ENCODE measurements at places on chromosomes 12 and 14. TPM values are rescaled to one million over a fixed set of nuclear protein-coding genes. Genes with fewer than 3 reads are reported as not detected.

The EPYC gene
- not detected for total RNA-seq

DNA sequence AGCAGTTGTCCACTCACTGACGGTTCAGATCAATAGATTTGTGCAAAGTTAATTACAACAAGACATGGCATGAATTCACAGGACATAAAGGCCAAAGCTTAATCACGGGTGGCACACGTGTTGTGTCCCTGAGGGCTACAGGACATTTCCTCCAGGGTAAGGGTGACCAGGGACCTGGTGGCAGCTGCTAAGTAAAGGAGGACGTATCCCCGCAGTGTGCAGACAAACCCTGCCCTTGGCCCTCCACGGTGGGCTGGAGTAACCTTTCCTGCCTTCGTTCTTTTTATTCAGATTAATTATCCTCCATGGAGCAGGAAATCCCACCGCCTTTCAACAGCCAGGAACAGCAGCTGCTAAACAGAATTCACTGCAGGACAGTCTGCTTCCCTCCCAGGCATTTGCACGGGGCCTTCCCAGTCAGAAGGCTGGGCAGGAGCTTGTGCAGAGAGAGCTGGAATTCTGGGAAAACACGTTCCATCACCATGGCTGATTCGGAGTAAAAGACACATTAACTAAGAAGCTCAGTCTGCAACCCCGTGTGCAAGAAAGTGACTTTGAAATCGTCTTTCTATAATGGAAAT is 289.9 kb upstream of the SFSWAP start:
- no peak for DNase-seq

- no peak for DNase-seq
Measured at GRCh38 chr12:19572920-19573558, 133.7 kb downstream of the AEBP2 start.

DNA sequence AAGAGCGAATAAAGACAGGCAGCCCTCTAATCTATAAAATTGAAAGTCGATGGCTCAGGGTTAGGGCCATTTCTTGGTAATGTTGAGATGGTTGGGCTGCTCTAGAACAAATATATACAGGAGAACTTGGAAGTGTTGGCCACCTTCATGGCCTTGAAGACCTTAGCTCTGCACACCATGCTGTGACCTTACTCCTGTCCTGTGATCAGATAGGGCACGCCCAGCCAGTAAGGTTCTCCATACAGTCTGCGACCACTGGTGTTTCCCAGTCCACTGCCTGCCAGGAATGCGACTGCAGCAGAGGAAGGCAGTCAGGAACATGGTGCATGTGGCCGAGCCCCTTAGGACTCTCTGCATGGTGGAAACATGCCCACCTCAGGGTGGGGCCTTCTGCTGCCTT is 73.2 kb upstream of the PSMA6 start:
- DNase-seq: no peak

GRCh38 chr12:22812531-22812930 is 187.6 kb downstream of the ETNK1 start:
- no peak for DNase-seq

DNA sequence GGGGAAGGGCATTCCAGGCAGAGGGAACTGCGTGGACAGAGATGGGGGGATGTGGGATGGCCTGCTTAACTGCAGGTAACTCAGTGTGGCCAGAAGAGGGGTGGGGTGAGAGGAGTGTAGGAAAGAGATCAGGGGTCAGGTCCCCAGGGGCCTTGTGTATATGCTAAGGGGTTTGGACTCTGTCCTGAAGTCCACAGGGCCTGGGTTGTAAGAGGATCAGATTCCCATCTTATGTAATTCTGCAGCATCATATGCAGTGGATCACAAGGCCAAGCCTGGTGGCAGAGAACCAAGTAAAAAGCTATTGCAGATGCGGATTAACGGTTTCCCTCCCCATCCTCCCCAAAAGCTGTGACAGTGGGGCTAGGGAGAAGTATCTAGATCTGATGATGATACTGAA is 8.7 kb downstream of the TCTN1 start:
- DNase-seq: no peak

GRCh38 chr14:93989939-93990338 is 7.2 kb upstream of the CCDC197 start:
- DNase-seq: no peak

- no peak for DNase-seq
Measured at GRCh38 chr14:105015905-105016304, 5.0 kb downstream of the CDCA4 start.

DNA sequence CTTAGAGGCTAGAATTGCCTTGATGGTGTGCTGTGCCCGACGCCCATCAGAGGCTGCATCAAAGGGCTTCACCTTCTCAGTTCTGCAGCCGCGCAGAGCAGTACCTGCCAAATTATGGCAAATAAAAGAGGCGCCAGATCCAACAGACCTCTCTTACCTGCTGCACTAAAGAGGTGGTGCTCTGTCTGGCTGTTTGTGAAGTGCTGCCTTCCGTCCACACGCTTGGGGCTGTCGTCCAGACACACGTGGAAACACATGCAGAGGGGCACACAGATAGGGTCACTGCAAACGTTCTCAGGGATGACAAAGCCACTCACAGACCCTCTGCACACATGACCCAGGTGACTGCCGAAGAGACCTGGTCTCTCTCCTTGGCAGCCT is 617.5 kb downstream of the VRK1 start:
- no peak for DNase-seq

- DNase-seq: no peak
Measured at GRCh38 chr14:54053386-54053745, 96.7 kb upstream of the BMP4 start.

DNA sequence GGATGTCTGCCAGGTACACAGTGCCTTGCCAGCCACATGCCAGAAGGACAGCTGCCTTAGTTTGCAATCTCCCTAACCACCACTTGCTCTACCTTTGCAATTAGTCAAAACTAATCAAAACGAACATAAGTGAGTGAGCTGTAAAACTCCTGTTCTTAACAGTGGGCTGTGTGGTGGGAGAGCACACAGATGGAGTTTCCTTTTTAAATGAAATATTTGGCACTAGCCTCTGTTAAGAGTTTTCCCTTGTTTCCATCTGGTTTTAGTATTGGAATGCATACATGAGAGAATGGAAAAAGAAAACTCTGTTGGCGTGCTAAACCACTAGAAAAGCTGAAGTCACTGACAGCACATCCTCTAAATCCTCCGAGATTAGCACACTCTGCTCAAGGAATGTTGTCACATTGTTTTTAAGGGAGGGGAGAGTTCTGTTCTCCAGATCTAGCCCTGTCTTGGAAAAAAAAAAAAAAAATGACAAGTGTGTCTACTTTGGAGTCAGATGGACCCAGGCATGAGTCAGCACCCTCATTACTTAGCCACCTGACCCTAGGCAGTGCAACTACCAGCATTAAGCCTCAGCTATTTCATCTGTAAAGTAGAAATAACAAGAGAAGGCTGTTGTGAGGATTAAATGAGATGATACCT is 83.9 kb downstream of the STXBP6 start:
- DNase-seq: peak; percentile 81

DNA sequence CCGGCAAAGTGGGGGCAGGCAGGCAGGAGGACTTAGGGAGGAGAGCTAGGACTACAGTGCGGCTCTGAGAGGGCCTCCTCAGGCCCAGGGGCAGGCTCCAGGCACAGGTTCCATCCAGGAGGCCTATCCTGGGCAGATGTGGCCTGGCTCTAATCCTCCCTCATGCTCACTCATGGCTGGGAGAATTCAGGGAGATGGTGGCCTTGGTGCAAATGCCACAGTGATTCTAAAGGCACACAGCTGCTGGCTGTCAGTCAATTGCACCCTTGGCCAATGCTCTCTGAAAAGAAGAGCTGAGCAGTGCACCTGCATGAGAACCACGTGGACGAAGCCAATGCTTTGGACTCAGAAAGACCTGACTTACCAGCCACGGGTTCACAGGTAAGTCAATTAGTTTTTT is 89.6 kb downstream of the C12orf75 start:
- DNase-seq: no peak

The GPR137C gene
- 0.49 TPM for total RNA-seq
